ENCODE measurements at places on chromosomes 16 and 17. TPM values are rescaled to one million over a fixed set of nuclear protein-coding genes. Genes with fewer than 3 reads are reported as not detected.
A peak's percentile ranks its signal among the peaks of the same experiment; 100 is the strongest.

Gene KRT31
- 0.05 TPM for polyA plus RNA-seq

Gene OTOP2
- not detected for polyA plus RNA-seq

Gene GAA
- polyA plus RNA-seq = 14.8 TPM

Gene KRT27
- not detected for polyA plus RNA-seq

Gene TSNAXIP1
- polyA plus RNA-seq = 1.6 TPM

Gene OR4D1
- polyA plus RNA-seq = not detected

Gene C17orf113
- 0.03 TPM for polyA plus RNA-seq

Gene EME1
- polyA plus RNA-seq = 10.1 TPM

GRCh38 chr17:41697122-41697962 is 8.7 kb downstream of the EIF1 start:
- DNase-seq = peak; percentile 64

DNA sequence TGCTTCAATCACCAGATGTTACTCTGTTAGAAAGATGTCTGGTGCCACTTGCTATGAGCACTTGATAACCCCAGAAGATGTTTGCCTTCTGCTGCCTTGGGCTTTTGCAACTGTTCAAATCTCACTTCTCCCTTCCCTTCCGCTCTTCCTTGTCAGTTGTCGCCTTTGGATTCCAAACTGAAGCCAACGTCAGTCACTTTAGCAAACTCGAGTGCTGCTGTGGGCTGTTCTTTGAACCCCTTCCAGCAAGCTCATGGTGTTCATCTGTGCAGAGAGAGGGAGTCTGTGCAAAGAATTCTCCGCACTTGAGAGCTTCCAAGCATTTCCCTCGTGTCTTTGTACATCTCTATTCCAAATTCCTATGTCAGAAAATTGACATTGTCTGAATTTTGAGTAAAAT is 879.4 kb downstream of the CDH11 start:
- no peak for DNase-seq

GRCh38 chr17:393806-394717 is 41.5 kb upstream of the RPH3AL start:
- no peak for DNase-seq

DNA sequence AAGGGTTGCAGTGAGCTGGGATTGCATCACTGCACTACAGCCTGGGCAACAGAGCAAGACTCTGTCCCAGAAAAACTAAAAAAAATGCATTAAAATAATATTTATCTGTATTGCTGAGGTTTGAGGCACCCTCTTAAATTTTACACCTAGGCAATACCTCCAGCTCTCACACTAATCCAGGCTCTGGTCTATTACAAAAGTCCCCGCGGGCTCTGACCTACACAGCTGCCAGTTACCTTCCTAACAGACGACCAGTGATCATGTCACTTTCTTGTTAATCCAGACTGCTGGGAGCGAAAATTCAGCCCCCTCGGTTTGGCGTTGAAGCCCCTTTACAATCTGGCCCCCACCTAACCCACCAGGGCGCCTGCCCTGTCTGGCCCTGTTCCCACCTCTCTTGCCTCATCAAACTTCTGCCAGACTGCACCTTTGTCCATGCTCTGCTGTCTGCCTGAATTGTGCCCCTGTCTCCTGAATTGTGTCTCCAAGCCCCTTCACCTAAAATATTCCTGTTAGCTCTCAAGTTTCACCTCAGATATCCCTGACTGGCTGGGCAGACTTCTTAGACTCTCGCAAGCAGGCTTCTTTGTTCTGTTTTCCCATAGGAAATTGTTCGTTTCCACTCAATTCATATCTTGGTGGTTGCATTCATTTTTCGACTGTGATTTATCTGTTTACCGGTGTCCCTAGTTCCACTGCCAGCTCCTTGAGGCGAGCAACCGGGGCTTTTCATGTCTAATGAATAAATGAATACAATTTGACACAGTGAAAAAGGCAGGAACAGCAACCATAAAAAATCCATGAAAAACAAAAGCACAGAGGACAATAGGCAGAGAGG is 65.9 kb downstream of the PITPNC1 start:
- DNase-seq = no peak

DNA sequence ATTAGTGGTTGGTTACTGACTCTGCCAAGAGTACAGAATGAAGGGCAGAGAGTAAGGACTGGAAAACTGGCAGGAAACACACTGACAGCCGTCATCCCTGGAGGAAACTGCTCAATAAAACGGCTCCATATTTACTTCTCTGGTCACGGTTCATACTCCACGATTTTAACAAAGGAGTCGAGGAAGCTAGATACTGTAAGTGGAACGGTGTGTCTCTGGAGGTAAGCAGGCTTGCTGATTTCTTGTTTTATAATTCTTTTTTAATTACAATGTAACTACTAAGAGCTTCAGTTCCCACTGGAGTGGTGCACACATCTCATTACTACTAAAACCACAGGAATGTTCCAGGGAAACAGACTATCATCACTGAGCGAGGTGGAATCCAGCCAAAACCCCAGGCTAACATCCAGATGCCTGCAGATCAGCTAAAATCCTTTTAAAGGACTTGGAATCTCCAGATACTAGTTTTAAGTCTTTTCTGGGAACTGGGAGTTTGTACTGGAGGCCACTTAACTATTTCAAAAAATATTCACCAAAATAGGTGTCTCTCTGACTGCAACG is 17.8 kb downstream of the SERPINF1 start:
- DNase-seq = peak; percentile 95

DNA sequence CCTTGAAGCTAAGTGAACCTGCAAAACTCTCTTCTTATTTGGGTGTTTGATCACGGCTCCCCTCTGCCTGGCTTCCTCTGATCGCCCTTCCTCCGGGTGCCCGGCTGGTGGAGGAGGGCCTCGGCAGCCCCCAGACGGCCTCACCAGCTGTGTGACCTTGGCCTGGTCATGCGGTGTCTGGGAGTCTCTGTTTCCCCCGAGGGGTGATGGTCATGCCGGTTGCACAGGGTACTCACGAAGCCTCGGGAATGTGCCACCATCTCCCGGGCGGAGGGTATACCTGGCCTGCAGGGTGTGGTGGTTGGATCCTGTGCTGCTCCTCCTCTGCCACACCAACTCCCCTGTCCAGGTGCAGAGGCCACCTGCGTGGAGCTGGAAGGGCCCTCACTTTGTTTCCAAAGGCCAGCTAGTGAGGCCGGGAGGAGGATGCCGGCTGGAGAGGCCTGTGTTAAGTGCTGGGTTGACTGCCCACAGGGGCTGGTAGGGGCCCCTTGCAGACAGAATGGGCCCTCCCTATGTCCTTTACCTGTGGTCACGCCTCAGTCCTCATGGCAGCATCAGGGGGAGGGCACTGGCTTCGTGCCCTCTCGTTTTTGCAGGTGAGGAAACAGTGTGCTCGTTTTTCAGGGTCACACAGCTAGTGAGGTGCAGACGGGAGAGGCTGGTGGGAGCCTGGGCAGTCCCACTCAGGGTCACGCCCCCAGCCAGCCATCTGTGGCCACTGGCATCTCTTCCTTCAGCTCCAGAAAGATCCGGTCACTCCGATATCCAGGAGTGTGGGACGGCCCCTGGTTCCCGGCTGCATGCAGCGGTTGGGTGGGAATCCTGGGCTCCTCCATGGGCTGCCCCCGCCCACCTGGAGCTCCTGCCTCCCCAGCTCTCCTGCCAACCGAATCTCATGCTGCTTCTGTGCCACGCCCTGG is 148.5 kb upstream of the GSE1 start:
- no peak for DNase-seq

DNA sequence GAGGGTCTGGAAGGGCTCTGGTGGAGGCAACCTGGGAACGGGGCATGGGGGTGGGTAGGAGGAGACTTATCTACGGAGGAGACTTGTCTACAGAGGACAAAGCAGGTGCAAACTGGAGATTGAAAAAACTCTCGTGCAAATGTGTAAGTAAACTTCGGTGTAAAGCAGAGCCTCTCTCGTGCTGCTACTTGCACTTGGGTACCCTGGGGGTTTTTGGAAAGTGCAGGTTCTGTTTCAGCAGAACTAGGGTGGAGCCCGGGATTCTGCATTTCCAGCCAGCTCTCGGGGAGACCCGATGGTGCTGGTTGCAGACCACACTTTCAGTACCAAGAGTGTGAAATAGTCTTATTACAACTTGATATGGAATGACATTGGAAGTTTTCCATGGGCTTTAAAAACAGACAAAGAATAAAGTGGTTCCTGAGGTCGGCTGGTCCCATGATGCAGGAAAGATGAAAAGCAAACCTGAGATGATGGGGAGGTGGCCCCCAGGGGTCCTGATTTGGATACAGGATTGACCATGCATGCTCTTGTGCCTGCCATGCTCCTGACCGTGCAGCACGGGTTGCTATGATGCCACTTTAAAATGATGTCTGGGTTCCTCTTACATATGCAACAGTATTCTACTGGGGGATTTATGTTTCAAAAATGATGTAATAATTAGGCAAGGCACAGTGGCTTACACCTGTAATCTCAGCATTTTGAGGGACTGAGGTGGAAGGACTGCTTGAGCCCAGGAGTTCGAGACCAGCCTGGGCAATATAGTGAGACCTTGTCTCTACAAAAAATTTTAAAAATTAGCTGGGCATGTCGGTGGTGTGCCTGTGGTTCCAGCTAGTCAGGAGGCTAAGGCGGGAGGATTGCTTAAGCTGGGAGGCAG is 69.3 kb downstream of the IRF8 start:
- no peak for DNase-seq

- DNase-seq = peak; percentile 39
These were observed 2.2 kb upstream of the PLEKHH3 start for GRCh38 chr17:42678951-42679491.

DNA sequence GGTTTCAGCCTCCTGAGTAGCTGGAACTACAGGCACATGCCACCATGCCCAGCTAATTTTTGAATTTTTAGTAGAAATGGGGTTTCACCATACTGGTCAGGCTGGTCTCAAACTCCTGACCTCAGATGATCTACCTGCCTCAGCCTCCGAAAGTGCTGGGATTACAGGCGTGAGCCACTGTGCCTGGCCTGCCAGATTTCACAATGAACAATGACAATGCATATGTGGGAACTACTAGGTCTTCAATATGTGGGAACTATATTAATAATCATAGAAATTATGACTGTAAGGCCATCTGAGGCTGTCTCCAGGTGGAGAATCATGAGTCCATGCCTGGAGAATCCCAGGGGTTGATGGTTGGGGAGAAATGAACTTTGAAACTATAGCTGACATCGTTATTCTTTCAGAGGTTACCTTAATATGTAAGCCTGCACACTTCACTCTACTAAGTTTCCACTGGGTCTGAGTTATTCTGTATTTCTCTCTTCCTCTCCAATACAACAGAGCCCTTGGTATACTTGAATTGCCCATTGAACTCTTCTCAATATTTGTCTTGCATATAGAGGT is 7.2 kb upstream of the DRC7 start:
- DNase-seq = no peak

DNA sequence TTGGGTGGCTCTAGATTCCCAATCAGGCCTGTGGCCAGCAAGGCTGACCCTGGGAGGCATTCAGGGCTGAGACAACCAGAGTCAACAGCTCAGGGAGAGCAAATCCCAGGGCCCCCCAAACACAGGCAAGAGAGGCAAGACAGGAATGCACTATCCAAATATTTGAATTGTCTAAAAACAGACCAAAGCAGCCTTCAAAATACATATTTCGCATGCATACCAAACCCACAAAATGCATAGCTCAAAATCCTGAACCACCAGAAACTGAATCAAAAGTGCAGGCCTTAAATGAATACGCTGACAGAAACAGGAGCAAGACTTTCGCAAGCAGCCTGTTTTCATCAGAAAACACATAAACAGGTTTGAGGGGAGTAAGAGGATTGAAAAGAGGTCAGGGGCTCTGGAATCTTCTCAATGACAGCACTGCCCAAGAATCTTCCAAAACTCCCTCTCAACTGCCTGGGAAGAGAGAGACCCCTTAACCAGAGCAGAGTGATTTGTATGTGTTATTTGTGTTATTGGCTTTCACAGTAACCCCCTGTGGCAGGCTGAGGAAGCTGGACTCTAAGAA is 213.6 kb upstream of the CDH5 start:
- peak; percentile 89 for DNase-seq

GRCh38 chr16:83348991-83349390 is 458.8 kb upstream of the HSBP1 start:
- no peak for DNase-seq

DNA sequence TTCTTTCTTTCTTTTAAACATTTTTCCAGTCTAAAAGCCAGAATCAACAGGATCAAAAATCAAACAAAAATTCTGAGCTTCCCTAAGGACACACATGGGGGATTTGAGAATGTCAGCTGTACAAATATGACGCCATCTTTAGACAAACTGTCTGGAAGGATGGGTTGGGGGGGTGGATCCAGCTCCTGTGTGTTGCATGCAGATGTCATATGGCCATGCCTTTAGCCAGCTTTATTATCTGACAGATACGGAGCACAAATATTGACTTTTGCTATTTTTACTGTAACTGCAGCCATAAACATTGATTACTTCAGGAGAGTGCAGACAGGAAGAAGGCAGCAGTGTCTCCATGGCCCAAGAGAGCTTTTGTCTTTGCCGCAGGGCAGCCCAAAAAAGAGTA is 279.4 kb upstream of the ELAC2 start:
- DNase-seq = no peak

DNA sequence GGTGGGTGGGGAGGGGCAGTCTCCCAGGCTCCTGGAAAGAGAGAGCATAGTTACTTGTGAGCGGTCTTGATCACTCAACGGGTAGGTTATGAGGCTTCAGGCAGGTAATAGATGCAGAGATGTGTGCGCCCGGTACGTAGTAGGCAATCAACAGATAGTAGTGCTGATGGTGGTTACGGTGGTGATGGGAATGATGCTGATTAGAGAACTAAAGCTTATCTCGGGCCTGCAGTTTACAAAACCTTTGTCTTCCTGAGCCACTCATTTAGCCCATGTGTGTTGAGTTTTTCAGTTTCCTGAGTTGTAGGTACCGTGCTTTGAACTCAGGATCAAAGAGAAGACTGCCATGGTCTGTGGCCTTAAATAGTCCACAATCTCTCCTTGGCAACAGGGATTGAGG is 401.0 kb downstream of the SNX29 start:
- no peak for DNase-seq

DNA sequence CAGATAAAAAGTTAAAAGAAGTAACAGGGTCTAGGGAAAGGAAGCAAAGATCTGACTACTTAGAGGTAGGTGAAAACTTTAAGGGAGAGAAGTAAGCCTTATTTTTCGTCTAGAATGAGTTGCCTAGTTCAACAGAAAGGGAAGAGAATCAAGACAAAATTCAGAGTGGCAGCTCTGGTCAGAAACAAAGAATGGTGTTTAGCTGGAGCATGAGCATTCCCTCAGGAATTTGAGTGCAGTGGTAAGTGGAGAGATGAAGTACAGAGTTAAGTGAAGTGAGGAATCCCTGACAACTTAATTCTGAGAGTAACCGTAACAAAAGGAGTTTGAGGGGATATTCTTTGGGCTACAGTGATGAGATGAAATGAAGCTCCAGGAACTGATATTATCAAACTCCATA is 11.5 kb downstream of the SMG6 start:
- DNase-seq = peak; percentile 52

DNA sequence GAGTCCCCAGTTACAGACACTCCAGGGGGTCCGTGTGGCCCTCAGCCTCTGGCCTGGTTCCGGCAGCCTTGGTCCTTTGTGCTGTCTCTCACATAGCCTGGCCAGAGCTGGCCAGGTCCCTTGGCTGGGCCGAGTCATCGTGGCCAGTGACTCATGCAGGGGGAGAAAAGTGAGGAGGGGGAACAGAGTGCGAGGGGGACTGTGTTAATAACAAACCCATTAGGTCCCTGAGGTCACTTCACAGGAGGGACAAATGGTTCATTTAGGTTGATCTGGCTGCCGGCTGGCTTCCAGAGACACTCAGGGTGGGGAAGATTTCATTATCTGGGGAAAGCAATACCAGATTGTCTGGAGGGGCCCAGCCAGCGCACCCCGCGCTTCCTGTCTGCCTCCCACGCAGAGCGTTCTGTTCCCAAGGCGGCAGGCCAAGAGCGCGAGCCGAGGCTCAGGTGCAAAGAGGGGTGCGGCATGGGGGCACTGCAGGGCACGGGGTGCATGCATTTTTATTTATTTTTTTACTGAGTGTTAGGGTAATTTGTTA is 223.1 kb downstream of the SEC14L1 start:
- DNase-seq = peak; percentile 58
